ENCODE measurements at places on chromosomes 11 and 22. TPM values are rescaled to one million over a fixed set of nuclear protein-coding genes. Genes with fewer than 3 reads are reported as not detected.

Gene CARD18
- not detected for total RNA-seq

Gene RBMXL2
- not detected for total RNA-seq

Gene CEP126
- 10.6 TPM for total RNA-seq

Gene AP2A2
- 34.6 TPM for total RNA-seq

All from frontal cortex (tissue), 4 donors.